ENCODE measurements at places on chromosomes 1 and 21.

DNA sequence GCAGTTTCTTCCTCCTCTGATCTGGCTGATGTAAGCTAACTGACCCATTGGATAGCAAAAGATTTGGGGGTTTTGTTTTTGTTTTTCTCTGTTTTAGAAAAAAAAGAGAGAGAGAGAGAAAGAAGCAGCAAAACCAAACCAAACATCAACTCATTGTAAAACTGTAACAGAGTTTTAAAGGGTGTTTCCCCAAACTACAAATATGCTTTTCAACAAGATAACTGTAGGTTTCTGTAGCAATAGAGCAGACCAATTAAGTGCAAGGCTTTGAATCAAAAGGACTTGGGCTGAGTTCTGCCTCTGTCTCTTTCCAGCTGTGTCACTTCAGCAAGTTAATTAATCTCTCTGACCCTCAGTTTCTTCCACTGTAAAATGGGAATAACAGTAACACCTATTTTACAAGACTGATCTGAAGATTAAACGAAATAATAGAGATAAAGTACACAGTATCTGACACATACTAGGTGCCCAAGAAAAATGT, 44.5 kb downstream of the RRAGC start:
- DNase-seq, result no peak

DNA sequence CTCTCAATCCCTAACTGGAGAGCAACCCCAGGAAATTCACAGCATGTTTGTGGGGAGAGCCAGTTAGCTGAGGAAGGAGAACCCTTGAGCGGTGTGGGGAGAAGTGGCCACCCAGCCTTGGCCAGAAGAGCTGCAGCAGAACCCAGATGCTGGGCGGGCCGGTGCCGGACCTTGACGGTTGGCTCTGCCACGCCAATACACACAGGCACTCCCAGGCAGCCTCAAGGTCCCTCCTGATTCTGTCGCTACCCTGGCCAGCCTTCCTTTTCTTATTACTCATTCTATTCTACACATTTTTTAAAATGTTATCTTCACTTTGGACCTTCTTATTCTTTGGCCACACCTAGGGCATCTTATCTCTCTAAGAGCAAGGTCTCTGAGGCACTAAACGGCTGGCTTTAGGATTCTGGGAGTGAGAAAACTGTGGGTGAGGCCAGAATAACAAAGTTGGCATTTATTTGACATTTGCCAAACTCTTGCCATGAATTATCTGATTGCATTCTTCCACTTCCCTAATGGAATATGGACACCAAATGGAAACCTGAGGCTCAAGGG, 50.4 kb upstream of the GPR37L1 start:
- no peak for DNase-seq

DNA sequence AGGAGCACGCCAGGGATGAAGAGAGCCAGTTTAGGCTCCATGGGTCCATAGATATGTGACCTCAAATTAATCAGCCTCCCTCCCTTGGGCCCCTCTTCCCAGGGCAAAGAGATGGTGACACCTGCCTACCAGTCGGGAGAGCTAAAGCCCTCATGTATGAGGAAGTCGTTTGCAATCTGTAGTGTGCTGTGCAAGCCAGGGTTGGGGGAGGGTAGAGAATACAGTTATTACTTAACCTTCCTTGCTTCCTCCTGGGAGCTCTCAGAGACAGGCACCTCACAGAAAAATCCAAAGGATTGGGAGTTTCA, 4.0 kb downstream of the PGLYRP4 start:
- no peak for DNase-seq

DNA sequence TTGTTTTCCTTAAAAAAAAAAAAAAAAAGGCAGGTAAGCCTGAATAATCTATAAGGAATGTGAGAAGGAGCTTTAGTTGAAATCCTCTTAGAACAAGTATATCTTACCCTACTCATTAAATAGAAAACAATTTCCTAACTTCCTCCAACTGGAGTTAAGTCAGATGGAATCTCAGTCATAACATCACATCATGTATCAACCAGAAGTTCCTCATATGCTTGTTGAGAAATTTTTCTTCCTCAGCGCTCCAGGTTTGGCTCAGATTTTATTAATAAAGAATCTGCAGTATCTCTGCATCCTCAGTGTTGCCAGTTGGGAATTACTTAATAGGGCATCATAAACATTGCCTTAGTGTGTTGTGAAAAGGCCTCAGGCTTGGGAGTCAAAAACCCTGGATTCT, 37.6 kb downstream of the DUSP10 start:
- DNase-seq, result no peak

DNA sequence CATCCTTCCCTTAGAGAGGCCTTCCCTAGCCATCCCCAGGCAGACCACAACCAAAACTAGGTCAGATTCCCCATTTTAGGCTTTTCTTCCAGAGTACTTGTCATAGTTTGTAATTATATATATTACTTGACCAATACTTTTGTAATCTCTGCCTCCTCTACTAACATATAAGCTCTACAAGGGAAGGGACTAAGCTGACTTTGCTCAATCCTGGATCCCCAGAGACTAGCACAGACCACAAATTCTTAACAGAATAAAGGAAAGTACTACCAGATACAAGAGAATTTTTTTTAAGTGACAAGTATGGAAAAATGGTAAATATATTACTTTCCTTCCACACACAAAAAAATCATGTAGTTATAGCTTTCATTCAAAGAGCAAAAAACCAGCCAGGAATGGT, 2.0 kb downstream of the ZMYM6 start:
- DNase-seq, result no peak

GRCh38 chr1:176829261-176829660, 335.3 kb downstream of the ASTN1 start:
- no peak for DNase-seq

GRCh38 chr1:215484171-215484939, 82.7 kb upstream of the KCTD3 start:
- DNase-seq, result no peak

- DNase-seq, result peak; percentile 46
Observed at GRCh38 chr1:83583351-83584014, 415.4 kb downstream of the TTLL7 start.

DNA sequence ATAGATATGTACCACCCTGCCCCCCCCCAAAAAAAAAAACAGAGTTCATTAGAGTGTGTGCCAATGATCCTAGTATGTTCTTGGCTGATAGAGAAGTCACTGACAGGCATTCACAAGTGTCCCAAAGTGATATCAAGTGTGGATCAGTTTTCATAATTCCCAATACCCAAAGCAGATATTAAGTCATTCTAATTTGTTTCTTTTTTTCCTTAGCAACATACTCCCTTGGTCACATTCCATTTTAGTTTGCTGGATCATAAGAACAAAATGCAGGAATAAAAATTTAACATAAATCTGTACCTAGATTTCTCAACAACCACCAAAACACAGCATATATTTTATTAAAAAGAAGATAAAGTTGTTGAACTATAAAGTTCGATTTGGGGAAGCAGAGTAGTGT, 129.8 kb upstream of the PALMD start:
- DNase-seq, result no peak

- no peak for DNase-seq
Observed at GRCh38 chr1:158068918-158069317, 75.5 kb downstream of the KIRREL1 start.

DNA sequence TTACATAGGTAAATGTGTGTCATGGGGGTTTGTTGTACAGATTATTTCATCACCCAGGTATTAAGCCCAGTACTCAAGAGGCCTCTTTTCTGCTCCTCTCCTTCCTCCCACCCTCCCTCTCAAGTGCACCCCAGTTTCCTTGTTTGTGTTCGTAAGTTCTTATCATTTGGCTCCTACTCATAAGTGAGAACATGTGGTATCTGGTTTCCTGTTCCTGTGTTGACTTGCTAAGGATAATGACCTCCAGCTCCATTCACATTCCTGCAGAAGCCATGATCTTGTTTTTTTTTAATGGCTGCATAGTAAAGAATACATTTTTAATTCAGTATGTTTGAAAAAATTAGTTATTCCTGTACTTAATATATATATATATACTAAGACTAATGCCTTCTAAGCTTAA, 107.7 kb downstream of the CLDN17 start:
- DNase-seq, result no peak

DNA sequence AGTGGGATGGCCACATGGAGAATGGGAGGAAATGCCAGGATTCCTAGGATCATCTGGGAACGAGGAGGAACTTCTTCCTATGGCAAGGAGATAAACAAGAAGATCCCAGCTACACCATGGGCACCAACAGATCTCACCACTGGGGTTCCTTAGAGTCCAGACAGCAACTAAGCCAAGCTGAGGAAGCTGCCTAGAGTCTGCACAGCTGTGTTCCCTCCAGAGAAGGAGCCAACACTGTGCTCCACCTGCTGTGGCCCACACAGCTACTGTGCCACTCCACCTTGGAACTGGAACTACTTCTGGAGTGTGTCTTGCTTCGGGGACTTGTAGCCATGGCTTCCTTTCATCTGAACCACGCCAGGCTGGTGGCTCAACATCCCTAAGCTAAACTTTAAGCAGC, 6.0 kb downstream of the IFNAR1 start:
- DNase-seq, result no peak

DNA sequence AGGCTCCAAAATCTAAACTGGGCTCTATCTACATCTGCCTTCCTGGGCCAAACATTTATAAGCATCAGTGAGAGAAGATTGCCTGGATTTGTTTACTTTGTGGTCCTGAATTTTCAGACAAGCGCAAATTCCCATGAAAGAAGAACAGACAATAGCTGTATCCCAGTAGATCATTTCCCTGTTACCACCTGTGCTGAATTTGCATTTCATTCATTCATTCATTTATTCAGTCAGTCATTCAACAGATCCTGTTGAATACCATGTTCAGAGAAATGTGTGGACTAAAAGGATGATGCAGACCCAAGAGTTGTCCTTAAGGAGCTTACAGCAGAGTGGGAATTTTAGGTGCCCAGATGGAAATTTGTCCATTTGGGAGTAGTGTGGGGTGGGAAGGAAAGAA, 2.2 kb downstream of the PGM1 start:
- DNase-seq, result no peak

- no peak for DNase-seq
Observed at GRCh38 chr1:111938123-111938522, 51.3 kb downstream of the KCND3 start.

DNA sequence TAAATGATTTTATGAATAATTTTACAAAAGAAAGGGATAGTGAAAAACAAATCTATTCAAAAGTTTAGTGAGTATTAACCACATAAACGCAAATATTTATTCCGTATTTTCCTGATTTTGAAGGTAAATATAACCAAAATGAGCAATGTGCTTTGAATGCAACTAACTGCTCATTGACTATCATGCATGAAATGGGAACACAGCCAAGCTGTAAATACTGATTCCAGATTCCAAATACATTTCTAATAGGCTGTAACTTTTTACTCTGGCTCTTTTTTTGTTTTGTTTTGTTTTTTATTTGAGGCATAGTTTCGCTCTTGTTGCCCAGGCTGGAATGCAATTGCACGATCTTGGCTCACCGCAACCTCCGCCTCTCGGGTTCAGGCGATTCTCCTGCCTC, 41.8 kb downstream of the SELENOF start:
- no peak for DNase-seq

- DNase-seq, result no peak
Observed at GRCh38 chr1:201945157-201945556, 1.2 kb downstream of the LMOD1 start.

- no peak for DNase-seq
Observed at GRCh38 chr1:37070126-37070525, 35.8 kb upstream of the GRIK3 start.

DNA sequence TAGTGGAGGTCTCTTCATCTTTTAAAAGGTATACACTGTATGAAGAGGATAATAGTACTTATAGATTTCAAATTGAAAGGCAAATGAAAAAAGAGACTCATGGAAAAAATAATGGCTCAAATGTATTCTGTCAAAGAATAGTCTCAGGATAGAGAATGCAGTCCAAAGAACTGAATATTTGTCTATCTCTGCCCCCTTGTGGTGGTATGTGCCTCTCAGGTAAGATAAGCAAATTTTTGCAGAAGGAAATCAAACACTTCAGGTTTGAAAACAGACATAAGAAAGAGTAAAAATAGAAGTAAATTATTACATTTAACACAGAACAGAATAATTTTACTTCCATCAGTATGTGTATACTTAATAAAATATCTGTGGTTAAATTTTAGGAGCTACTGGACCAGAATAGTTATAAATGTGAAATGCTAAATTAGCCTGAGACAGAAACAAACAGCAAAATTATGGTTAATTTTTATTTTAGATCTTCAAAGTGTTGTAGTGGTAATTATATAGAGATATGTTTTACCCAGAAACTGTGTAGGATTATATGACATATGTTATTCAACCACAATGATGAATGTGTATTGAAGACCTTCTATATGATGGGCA, 164.4 kb upstream of the PALMD start:
- peak; percentile 84 for DNase-seq

- no peak for DNase-seq
Observed at GRCh38 chr1:7247158-7247557, 461.9 kb downstream of the CAMTA1 start.
